ENCODE measurements at places on chromosomes 5 and 9. TPM values are rescaled to one million over a fixed set of nuclear protein-coding genes. Genes with fewer than 3 reads are reported as not detected.

NEUROG1 gene
- total RNA-seq, result not detected

DNA sequence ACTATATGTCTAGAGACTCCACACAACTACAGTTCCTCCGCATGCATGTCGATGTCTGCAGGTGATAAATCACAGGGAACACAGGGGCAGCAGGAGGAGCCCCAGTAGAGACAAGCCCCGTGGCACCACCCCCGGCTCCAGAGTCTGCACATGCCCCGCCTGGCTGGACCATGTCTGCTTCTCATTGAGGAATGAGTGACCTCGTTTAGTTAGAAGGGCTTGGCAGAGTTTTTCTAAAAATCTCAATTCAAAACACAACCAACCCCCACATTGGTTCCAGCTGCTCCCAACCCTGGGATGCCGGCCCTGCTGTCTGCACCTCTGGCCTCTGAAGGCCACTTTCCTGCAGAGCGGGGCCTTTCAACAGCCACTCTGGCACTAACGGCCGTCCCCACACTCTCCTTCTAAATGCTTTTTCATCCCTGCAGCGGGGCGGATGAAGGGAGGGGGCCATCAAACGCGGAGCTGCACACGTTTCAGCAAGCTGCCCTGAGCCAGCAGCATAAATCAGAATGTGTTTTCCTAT, 106.3 kb downstream of the ROR2 start:
- DNase-seq, result no peak

CXXC5 gene
- 187 TPM for total RNA-seq

DNA sequence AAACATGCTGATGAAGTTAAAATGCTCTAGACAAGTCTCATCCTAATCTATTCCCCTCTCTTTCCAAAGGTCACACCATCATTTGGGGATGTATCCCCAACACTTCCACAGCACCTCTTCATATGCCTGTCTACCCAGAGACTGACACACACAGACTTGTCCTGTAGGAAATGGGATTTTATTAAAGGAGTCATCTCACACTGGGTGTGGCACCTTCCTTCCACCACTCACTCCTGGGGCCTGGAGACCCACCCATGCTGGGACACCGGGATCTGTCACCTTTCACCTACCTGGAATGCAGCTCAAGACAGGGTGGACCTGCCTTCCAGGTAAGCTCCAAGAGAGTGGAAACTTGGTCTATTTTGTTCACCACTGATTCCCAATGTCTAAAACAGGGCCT, 99.4 kb upstream of the HAND1 start:
- no peak for DNase-seq

DNA sequence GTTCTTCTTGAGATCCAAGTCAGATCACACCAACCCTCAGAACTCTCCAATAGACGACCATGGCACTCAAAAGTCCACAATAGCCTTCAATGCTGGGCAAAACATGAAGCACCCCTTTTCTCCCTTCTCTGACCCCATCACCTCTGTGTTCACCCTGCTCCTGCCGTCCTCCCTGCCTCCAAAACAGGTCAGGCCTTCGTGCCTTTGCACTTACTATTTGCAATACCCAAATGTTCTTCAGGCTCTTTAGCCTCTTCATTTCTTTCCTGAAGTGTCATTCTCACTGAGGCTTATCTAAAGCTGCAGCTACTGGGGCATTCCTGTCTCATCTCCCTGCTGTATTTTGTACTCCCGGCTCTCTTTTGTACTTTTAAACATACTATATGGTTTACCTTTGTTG, 2.0 kb upstream of the ROPN1L start:
- DNase-seq, result no peak

All from renal cortical epithelial cell (primary cell).